GM03348 (cell line): ENCODE measurements at places on chromosomes 2 and 18.
A peak's percentile ranks its signal among the peaks of the same experiment; 100 is the strongest.

DNA sequence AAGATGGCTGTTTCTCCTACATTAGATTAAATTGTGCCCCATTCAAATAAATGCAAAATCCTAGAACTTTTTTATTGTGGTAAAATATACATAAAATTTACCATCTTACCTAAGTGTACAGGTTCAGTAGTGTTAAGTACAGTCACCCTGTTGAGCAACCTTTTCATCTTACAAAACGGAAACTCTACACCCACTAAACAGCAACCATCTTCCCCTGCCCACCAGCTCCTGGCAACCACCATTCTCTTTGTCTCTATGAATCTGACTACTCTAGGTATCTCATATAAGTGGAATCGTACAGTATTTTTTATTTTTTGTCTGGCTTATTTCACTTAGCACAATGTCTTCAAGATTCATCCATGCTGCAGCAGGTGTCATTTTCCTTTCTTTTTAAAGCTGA is 53.0 kb downstream of the ASXL2 start:
- no peak for DNase-seq

DNA sequence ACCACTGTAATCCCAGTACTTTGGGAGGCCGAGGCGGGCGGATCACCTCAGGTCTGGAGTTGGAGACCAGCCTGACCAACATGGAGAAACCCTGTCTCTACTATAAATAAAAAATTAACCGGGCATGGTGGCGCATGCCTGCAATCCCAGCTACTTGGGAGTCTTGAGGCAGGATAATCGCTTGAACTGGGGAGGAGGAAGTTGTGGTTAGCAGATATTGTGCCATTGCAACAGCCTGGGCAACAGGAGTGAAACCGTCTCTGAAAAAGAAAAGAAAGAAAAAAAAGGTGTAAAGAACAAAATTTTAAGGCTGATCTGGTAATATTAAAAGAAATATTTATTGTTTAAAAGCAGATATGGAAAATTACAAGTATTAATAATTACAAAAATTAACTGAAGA is 29.7 kb downstream of the ZNF804A start:
- no peak for DNase-seq

DNA sequence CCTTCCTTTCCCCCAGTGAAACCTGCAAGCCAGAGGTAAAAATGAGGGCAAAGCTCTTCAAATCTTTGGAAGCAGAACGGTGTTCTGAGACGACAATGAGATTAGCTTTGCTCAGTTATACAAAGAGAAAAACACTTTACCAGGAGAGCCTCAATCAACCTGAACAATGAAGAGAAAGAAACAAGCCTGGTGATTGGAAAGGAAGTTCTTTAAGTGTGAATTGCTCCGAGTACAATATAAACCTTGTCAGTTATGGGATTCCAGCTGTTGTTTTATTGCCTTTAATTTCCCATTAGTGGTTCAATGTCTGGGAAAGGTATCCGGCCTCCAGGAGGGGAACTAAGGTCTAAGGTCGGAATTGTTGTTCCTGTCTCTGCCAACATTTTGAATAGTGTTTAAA is 901.6 kb downstream of the EPHA4 start:
- no peak for DNase-seq

- peak; percentile 93 for DNase-seq
Observed at GRCh38 chr2:113211226-113212105, 37.7 kb downstream of the PSD4 start.

DNA sequence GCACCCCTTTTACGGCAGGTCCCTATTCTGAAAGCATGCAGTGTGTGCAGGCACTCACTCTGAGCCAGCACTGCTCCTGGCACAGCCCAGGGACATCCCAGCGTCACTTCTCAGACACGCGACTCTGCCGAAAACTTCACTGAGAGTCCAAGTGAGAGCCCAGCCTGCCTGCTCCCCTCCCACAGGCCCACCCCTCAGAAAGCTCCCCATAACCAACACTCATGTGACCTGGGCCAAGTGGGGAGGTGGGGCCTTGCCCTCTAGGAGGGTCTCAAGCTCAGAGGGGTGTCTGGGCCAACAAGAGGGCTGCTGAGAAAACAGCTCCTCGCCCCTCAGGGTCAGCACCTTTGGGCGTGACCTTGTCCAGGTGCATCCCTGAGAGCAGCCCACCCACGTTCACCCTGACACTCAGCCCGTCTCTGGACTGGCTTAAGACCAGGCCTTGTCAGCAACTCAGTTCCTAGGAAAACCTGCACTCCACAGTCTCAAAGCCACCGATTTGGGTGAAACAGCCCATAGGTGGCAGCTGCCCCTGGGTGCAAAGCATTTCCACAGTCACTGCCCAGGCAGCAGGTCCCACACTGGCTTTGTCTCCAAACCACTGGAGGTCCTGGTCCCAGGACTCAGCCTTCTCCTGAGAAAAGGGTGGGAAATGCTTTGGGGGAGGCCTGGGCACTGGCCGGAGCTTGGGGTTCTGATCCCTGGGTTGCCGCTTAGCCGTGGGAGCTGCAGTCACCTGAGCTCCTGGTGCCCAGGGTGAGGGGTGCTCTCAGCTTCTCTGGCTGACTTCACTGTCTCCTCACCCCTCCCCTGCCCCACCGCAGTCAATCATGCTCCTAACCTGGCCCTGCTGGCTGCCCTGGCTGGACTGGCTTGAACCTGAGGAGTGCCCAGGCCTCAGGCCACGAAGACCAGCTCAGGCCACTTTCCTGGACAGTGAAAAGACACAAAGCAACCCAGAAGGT is 209.6 kb downstream of the HDAC4 start:
- DNase-seq, result no peak

DNA sequence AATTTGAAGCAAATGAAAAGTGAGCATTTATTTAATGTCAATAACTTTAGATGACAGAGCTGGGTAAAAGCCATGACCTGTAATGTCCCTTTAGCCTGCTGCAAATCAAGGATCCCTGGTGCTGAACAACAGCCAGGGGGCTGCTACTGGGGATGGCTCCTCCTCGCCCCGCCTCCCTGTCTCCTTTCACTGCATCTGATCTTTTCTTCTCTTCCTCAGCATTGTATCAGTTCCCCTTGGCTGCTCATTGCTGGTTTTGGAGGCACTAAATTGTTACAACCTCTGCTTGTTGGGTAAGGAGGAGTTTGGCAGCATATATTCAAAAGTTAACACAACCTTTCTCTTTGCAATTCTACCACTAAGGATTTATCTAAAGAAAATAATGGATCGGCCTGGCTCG is 236.3 kb upstream of the ID2 start:
- no peak for DNase-seq

GRCh38 chr2:112993831-112994230 is 11.4 kb upstream of the IL36A start:
- no peak for DNase-seq

- DNase-seq, result peak; percentile 19
Observed at GRCh38 chr2:41914936-41915335, 132.9 kb upstream of the PKDCC start.

GRCh38 chr2:144362401-144362800 is 157.5 kb downstream of the ZEB2 start:
- peak; percentile 26 for DNase-seq

DNA sequence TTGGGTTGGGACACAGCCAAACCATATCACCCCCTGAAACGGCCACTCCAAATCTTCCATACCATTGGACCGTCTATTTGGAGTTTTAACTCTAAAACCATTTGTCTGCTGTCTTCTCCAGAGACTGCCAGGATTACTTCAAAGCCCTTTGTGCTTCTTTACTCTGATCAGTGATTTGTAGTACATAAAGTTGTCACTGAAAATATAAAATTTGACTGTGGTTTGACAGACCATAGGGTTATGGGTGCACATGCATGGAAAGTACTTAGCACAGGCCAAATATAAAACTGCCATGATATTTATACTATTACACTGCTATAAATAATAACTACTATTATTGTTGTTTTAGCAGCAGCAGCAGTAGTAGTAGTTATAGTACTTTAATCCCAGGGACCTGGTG is 53.7 kb upstream of the AQP4 start:
- DNase-seq, result no peak

DNA sequence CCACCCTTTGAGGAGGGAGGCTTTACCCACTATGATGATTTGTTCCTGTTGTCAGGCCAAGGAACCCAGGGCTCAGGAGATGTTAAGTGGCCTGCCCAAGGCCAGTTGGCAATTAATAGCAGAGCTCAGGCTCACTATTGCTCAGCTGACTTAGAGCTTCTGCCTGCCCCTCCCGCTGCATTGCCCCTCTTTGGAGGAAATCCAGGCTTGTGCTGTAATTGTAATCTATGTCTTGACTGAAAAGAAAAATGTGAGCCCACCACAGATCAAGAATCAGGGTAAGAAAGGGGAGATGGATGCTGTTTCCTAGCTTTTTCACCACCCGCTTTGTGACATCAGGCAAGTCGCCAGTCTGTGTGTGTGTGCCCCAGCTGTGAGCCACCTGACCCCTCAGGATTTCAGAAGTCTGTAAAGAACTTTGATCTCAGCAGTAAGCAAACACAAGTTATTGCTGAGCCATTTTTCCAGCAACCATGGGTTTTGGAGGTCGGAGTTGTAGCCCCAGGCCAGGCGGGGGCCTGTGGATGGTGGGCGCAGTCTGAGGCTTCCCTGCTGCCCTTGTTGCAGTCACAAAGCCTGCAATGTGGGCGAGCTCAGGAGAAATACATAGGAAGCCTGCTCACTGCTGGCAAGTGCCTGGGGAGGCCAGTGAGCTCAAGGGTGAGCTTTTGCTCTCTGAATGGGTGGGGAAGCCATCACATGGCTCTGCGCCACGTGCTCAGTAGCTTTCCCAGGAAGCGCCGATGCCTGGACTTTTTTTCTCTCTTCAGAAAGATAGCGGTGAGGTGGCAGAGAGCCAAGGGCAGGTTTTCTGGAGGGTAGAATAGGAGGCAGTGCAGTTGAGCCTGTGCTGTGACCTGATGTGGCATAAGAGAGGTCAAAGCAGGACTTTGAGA is 6.1 kb downstream of the CABLES1 start:
- DNase-seq, result peak; percentile 30

DNA sequence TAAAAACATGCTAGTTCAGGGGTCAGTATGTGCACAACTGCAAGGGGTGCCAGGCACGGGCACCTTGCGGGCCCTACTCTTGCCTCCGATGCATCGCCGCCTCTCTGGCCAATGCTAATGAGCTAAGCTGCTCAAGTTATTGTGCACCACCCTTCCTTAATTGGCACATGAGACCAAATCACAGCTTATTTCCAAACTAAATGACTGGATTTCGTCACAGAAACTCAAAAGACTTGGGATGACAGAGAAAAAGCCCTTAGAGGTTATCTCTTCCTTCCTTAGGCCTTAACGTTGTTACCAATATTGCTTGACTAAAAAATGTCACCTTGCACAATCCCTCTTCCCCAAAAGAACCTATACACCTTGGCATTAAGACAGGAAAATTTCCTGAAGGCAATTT is 7.7 kb downstream of the RNF149 start:
- no peak for DNase-seq

GRCh38 chr2:64929333-64929732 is 59.9 kb upstream of the SLC1A4 start:
- no peak for DNase-seq

DNA sequence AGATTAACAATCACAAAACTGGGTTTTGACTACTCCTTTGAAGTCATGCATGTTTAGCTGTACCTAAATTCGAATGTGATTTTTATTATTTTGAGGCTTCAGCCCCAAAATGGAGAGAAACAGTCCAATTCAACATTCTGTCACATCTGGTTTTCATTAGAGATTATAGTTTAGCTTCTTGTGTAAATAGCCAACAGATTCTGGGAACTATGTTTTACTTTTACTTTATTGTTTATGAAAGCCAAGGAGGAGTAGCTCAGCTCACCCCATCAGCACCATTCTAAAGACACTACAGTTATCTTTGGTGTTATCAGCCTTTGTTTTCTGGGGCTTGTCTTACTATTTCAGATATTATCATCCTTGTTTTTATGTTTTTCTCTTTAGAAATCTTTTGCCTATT is 465.0 kb upstream of the CWC22 start:
- DNase-seq, result peak; percentile 35

GRCh38 chr18:76547296-76547695 is 52.3 kb upstream of the ZNF516 start:
- DNase-seq, result no peak

- DNase-seq, result no peak
Observed at GRCh38 chr2:203732953-203733510, 26.6 kb downstream of the CD28 start.

- DNase-seq, result no peak
Observed at GRCh38 chr2:50657735-50658134, 374.2 kb downstream of the NRXN1 start.

- no peak for DNase-seq
Observed at GRCh38 chr2:104788742-104789455, 65.0 kb upstream of the POU3F3 start.

DNA sequence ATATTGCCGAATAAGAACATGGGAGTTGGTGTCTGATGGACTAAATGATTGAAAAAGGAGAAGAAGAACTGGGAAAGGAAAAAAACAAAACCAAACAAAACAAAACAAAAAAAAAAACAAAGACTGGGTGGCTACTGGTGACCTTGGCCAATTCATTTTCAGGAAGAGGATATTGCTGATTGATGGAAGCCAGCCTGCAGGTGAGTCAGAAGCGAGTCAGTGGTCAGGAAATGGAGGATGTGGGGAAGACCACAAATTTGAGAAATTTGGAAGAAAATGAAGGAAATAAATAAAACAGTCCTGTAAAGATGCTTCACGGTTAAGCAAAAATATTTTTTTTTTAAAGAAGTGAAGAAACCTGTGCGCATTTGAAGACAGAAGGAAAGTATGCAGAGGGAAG is 296.9 kb downstream of the ZNF521 start:
- DNase-seq, result no peak

- no peak for DNase-seq
Observed at GRCh38 chr18:35864916-35865315, 107.6 kb upstream of the RMP24 start.

- peak; percentile 70 for DNase-seq
Observed at GRCh38 chr2:229780856-229781773, 66.8 kb upstream of the DNER start.

- DNase-seq, result no peak
Observed at GRCh38 chr18:22913861-22914260, 19.3 kb upstream of the RBBP8 start.
